CD4-positive, alpha-beta T cell treated with Interleukin-6 at 100 ng/mL for 8 hours (primary cell): ENCODE measurements at places on chromosomes 2 and 18.

DNA sequence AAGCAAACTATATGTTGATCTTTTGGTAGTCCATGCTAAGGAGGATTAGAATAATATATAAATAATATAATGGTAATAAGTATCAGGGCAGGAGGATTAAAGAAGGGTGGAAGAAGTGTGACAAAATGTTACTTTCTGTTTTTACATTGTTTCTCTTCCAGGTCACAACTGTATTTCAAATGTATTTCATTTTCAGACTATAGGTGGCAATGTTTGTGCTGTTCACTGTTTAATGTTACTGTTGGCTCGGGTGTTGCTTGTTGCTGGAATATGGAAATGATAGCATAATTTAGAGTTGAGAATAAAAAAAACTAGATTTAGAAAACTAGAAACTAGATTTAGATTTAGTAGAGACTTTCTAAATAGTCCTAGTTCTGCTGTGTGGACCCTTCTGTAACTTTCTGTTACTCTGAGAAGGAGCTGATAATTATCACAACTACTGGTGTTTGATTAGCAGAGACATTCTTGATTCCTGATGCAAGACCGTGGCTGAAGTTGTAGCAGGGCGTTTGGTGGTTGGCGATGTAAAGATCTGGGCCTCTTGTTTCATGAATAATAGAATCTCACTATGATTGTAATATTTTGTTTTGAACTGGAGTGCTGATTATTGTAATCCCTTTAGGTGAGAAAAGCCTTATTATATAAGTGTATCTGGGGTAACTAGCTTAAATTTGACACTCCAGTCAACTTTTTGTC is 7.9 kb downstream of the NEDD4L start:
- no peak for DNase-seq

DNA sequence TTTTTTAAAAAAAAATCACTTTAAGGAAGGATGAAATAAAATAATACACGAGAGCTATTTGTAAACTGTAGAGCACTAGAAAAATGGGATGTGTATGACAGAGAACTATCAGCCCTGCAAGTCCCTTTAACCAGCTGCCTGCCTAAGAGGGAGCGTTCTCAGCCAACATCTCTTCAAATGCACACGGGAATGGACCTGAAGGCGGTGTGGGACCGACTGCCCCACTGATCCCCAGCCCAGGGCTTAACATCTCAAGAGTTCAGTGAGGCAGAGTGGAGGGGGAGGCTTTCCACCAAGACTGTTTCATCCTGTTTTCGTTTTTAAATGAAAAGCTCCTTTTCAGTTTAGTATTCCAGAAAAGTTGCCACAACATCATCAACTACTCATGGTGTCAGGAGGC is 2.2 kb downstream of the INPP4A start:
- DNase-seq: no peak

DNA sequence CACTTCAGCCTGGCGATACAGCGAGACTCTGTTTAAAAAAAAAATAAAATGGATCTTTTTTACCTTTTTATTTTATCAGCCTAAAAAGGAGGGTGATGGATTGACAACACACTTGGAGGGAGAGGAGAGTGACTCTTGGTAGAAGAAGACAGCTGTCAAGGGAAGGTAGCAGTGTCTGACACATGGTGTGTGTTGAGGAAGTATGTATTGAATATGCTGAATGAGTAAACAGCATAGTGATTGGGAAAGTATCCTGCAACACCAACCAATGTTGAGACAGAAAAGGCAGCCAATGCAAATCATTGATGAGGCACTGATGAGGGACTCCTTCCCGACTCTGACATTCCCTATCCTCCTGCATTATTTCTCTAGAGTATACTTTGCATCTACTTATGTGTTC is 306.4 kb downstream of the LPIN1 start:
- no peak for DNase-seq

DNA sequence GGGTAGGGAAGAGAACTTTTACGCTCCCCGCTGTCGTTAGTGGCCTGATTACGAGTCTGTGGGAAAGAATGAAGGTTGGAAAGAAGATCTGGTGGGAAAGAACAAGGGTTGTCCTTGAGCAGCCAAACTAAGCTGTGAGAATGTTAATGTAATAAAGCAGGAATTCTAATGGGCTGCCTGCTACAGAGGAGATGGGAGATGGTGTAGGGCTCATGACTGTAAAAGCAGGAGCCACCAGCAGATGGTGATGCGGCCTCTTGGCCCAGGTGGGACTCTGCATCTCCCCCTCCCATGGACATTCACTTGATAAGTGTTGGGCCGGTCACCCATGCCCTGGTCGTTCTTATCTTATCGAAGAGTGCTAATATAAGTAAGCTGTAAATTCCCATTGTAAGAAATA is 150.0 kb downstream of the NEDD4L start:
- no peak for DNase-seq

GRCh38 chr2:69248232-69248631 is 138.8 kb downstream of the GFPT1 start:
- no peak for DNase-seq

DNA sequence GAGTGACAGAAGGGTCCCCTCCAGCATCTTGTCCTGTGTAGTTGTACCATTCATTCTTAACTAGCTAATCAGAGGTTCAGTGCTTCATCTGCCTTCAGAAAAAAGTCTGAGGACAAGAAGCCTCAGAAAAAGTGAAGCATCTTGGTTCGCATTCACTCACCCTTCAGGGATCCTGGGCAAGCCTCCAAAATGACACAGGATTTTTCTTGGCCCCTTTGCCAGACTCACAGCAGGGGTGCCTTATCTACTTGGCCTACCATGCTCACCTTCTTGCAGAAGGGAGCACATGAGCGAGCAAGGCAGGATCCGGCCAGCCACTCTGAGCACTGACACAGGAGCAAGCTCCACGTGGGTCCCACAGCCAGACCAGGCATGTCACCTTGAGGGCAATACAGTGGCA is 43.1 kb upstream of the XDH start:
- DNase-seq: no peak

GRCh38 chr2:39135690-39136259 is 14.9 kb upstream of the SOS1 start:
- peak; percentile 27 for DNase-seq

DNA sequence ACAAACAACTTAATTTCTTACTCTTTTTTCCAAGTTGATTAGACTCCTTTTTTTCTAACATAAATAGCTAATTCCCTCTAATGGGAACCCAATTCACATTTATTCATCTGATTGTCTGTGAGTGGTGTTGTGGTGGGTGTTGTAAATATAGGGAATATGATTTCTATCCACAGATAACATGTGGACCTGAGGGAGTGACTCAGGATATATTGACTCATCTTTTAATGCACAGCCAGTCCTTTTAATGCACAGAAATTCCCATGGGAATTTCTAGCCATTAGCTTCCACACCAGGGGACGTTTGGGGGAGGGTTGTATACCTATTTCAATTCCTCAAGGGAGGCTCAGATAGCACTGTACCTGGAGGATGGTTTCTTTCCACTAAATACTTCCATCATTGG is 1339.6 kb upstream of the LRRTM1 start:
- no peak for DNase-seq

DNA sequence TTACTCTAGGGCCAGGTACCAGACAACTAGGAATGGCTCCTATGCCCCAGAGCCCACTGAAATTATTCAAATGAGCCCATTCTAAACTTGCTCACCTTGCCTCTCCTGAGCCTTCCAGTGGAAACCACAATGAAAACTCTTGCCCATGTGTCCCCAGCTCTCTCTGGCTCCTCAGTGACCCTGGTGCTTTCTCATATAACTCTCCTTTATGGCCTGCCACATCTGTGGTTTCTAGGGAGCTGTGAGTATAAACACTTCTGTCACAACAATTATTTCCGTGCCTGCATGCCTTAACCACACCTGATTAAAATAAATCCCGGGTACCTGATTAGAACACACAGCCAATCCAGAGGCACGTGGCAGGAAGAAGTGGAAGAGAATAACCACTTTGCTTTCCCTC is 333.0 kb upstream of the SPRED2 start:
- no peak for DNase-seq

DNA sequence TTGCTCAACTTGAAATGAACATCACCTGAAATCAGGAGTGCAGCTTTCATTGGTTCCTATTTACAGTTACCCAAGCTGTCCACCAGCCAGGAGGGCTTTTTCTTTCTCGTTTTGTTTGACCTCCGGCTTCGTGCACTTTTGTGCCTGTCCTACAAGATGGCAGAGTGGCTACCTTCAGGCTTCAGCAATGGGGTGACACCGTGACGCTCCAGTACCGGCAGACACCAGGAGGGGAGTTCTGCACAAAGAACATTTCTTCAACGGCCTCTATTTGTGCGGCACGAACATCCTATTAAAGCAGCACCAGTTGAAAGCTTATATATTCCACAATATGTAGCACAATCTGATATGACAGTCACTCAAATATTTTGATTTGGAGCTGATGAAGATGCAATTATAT is 18.3 kb downstream of the RNASEH1 start:
- no peak for DNase-seq

GRCh38 chr2:241768850-241769249 is 7.8 kb upstream of the GAL3ST2 start:
- no peak for DNase-seq

DNA sequence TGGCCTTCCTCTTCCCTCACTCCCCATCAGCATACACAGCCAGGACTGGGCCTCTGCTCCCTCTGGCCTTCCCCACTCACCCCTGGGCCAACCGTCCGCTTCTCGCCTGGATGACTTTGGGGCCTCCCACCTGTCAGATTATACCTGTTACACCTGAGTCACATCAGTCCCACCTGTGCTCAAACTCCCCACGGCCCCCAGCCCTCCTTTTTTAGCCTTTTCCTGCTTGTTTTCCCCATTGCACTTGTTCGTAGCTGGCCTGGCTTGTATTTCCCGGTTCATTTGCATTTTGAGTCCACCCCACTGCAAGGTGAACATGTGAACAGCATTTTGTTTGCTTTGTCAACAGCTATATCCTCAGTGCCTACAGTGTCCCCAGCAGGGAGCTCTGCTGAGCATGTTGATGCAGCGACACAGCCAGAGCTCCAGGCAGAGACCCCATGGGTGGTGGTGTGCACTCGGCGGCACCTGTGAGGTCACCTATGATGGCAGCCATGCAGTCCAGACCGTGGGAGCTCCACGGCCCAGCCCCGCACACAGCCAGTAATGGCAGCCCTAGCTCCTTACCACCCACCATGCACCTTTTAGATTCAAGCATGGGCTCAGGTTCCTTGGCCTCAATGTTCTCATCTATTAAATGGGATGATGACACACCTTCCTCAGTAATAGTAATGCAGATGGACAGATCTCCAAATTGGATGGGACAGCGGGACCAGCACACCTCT is 276.4 kb upstream of the HS6ST1 start:
- DNase-seq: no peak

GRCh38 chr2:99448556-99448955 is 41.3 kb downstream of the REV1 start:
- DNase-seq: no peak

- DNase-seq: no peak
Measured at GRCh38 chr18:24462838-24463775, 2.7 kb downstream of the HRH4 start.

DNA sequence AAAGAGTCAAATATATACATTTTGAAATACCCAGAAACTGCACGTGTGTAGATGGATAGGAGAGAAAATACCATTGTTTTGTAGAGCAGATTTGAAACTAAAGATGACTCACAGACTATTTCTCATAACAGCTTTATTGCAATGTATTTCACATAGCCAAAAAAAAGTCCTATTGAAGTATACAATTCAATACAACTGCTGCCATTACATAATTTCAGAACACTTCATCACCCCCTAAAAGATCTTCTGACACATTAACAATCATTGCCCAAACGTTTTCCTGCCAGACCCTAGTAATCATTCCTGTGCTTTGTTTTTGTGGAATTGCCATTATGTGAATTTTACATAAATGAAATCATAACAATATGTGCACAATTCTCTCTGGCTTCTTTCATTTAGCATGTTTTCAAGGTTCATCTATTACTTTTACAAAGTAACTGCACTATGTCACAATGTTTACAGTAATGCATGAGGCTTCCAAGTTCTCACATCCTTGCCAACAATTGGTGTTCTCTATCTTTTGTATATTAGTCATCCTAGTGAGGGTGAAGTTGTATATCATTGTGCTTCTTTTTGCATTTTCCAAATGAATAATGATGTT is 378.6 kb upstream of the CWC22 start:
- no peak for DNase-seq

DNA sequence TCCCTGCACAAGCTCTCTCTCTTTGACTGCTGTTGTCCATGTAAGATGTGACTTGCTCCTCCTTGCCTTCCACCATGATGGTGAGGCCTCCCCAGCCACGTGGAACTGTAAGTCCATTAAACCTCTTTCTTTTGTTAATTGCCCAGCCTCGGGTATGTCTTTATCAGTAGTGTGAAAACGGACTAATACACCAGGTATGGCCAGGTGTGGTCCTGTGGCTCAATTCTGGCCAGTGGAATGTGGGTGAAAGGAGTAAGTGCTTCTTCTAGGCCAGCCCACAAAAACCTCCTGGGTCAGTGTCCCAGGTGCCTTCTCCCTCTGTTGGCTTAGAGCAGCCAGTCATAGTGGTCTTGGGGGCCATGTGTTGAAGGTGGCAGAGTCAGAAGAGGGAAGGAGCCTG is 57.0 kb downstream of the PRKCE start:
- no peak for DNase-seq

GRCh38 chr2:217958206-217958883 is 44.5 kb downstream of the TNS1 start:
- DNase-seq: no peak

GRCh38 chr2:55026202-55026601 is 24.0 kb downstream of the RTN4 start:
- no peak for DNase-seq

DNA sequence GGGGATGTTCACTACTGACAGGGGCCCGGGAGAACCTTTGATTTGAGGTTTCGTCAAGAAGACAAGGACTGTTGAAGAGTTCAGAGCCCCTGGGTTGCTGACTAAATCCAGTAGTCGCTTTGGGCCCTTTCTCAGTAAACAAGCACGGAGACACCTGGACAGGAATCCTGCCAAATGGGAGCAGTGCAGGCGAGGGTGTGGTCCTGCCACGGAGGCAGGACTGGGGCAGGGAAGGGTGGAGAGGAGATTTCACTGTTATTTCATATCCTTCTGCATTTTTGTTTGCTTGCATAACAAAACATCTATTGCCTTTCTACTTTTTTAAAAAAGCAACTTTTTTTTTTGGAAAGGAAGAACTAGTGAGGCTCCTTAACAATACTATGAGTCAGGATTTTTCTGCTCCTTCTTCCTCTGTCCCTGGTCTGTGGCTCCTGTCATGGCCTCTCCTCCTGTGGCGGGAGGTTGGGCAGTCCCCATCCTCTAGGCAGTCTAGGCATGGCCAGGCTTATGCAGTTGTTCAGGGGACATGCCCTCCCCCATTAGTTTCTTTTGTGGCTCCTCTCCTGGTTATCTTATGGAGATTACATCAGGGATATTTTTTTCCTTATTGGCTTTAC is 57.7 kb downstream of the ARHGEF4 start:
- DNase-seq: no peak

DNA sequence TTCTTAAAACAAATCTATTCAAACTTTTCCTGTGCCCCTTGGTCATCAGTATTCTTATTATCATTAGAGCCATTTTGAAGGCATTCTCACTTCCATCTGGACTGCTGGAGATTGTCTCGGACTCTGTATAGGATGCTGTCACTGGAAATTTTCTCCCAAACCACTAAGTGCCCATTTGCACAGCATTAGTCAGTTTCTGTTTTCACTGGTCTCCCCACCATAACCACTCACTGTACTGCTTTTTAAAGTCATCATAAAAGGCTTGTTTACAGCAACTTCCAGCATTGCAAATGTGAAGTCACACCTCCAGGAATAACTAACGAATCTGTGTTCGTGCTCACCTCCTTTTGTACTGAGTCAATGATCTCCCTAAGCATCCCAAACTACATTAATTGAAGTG is 150.9 kb upstream of the SERTAD2 start:
- DNase-seq: no peak
